GM04504 (cell line): ENCODE measurements at places on chromosomes 5 and 9.

- DNase-seq = no peak
Observed at GRCh38 chr5:91302305-91302704, 80.8 kb downstream of the ARRDC3 start.

DNA sequence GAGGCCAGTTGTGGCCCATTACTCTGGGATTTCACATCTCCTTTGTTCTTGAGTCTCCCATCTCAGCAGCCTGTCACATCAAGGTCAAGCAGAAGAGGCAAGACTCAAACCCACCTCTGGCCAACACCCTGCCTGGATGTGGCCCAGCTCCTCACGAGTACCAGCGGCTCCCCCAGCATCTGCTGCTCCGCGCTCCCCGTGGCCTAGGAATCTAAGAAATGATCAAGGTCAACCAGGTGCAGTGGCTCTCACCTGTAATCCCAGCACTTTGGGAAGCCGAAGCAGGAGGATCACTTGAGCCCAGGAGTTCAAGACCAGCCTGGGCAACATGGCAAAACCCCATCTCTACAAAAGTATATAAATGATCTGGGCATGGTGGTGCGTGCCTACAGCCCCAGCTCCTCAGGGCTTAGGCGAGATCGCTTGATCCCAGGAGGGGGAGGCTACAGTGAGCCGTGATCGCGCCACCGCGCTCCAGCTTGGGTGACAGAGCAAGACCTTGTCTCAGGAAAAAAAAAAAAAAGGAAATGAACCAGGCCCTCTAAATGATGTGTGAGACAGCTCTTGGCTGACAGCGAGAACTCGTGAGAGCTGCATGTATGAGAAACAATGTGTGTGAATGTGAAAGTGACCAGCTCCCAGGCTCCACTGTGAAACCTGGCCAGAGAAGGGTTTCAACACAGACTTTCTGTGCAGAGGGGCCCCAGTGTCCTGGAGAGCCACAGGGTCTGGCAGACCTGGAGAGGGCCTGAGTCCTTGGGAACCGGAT lies 61.6 kb upstream of the ANGPTL2 start:
- DNase-seq = peak; percentile 93

DNA sequence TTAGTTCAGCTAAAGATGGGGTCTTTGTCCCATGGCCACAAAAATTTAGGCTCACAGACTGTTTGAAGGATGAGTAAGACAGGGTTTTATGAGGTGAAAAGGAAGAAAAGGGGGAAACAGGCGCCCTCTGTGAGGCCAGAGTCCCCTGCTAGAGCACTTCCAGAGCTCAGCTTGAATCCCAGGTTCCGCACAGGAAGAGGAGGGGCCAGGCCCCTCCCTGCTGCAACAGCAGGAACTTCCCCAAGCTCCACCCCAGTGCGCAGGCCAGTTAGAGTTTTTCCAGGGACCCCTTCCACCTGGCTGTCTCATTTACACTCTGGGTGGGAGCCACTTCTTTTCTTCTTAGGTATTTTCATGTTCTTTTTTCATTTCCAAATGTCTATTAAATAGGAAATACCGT lies 480.8 kb downstream of the PSAT1 start:
- no peak for DNase-seq

GRCh38 chr5:174829511-174829864 lies 105.1 kb downstream of the MSX2 start:
- DNase-seq = no peak

DNA sequence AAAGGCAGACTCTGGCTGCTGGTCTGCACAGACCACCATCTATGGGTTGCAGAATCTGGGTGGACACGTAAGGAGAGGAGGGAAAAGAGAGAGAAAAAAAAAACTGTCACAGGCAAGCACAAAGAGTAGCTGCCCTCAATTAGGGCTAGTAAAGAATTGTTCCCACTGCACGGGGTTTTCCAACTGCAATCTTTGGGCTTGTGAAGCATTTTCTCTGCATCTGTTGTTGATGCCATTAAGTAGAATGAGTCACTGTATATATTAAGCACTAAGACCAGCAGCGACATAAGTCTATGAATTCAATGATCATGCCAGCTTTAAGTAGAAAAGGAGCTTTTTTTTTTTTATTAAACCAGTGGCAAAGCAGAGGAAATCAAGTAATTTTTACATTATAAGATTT lies 40.2 kb downstream of the MED10 start:
- no peak for DNase-seq
